ENCODE measurements at places on chromosomes 4 and X. TPM values are rescaled to one million over a fixed set of nuclear protein-coding genes. Genes with fewer than 3 reads are reported as not detected.

Gene GLA
- total RNA-seq = 51.1 TPM

Gene DDIT4L
- 0.92 TPM for total RNA-seq

Gene AMTN
- total RNA-seq = not detected

Gene RASL11B
- total RNA-seq = 0.41 TPM

Gene NUDT11
- total RNA-seq = 0.53 TPM

Measured in lower lobe of right lung (tissue), 2 donors.